Caco-2 (cell line): ENCODE measurements at places on chromosomes 5 and 9. TPM values are rescaled to one million over a fixed set of nuclear protein-coding genes. Genes with fewer than 3 reads are reported as not detected.

GRCh38 chr9:121399883-121400607 is 30.0 kb upstream of the STOM start:
- no peaks in the 10 kb centered on the region for H3K4me1 ChIP-seq
- H3K27ac ChIP-seq, result no peak overlapping the region
- H3K27me3 ChIP-seq, result no peaks in the 10 kb centered on the region
- no peak overlapping the region for H3K4me3 ChIP-seq
- DNase-seq, result no peak

Gene CDX1
- 0.29 and 0.65 TPM in 2 replicates for total RNA-seq

DNA sequence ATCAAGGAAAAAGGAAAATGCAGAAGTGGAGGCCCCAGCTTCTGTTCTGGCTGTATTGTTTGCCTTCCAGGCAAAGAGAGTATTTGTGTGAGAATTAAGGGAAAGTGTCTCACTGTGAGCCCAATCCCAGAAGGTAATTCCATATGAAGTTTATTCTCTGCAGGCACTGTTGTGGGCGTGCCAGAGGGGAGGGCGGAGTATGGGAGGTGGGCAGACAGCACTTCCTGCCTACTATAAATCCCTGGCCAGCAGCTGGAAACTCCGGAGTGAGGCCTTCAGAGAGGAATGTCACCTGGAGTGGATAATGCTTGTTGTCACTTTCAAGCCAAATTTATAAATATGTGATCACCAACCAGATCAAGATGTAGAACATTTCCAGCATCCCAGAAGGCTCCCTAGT is 209.5 kb downstream of the ARHGAP26 start:
- peaks cover 19% of the 10 kb centered on the region for H3K4me1 ChIP-seq
- H3K27ac ChIP-seq, result no peak overlapping the region
- H3K4me3 ChIP-seq, result no peak overlapping the region

DNA sequence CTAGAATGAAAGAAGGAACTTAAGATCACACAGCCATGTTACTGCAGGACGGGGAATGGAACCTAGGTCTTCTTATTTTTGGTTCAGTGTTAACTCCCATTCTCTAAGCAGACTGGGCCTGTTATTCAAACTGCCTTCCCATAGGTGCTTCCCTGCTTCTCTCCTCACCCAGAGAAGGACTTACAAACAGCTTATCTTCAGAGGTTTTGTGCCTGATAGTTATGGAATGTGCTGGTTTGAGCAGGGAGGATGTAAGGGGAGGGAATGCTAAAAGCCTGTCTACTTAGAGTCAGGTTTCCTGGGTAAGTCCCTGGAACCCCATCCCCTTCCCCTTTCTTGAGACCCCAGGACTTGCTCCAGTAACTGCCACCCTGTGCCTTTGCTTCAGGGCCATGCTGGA is 4.2 kb upstream of the PSMD5 start:
- no peak for DNase-seq
- no peak overlapping the region for H3K4me3 ChIP-seq
- peaks cover 21% of the 10 kb centered on the region for H3K4me1 ChIP-seq
- H3K27ac ChIP-seq, result peak overlapping the region; percentile 61
- no peaks in the 10 kb centered on the region for H3K27me3 ChIP-seq

- H3K27ac ChIP-seq, result no peak overlapping the region
- H3K27me3 ChIP-seq, result no peaks in the 10 kb centered on the region
- no peak for DNase-seq
- H3K4me3 ChIP-seq, result no peak overlapping the region
- no peaks in the 10 kb centered on the region for H3K4me1 ChIP-seq
- no peaks in the 10 kb centered on the region for H3K36me3 ChIP-seq
Measured at GRCh38 chr9:135260221-135261180, 173.0 kb downstream of the OLFM1 start.

GRCh38 chr5:11378461-11378860 is 525.8 kb downstream of the CTNND2 start:
- H3K36me3 ChIP-seq, result no peaks in the 10 kb centered on the region
- no peak for DNase-seq
- no peaks in the 10 kb centered on the region for H3K27me3 ChIP-seq
- H3K4me3 ChIP-seq, result no peak overlapping the region
- peaks cover 9% of the 10 kb centered on the region; the same call in 1 of the 2 replicates for H3K4me1 ChIP-seq
